ENCODE measurements at places on chromosomes 13 and 19. TPM values are rescaled to one million over a fixed set of nuclear protein-coding genes. Genes with fewer than 3 reads are reported as not detected.

DNA sequence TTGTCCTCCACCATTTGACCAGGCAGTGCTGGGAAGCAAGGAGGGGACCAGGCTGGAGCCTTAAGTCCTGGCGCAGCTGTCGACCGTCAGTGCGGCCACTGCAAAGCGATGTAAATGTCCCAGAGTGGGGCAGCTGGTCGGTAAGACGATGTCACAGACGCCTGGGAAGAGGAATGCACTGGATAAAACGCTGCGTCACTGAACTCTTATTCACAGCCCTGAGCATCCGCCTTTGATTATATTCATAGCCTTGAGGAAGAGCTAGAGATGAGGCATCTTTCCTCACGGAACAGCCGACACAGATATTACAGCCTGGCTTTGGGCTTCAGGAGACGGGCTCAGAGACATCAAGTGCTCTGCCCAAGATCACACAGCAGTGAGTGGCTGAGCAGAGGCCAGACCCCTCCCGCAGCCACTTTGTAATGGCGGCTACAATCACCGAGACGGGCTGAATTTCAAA is 17.6 kb upstream of the TUBGCP3 start:
- DNase-seq = no peak

- DNase-seq = peak; percentile 89
Observed at GRCh38 chr13:30616927-30617314, 799 bp upstream of the USPL1 start.

DNA sequence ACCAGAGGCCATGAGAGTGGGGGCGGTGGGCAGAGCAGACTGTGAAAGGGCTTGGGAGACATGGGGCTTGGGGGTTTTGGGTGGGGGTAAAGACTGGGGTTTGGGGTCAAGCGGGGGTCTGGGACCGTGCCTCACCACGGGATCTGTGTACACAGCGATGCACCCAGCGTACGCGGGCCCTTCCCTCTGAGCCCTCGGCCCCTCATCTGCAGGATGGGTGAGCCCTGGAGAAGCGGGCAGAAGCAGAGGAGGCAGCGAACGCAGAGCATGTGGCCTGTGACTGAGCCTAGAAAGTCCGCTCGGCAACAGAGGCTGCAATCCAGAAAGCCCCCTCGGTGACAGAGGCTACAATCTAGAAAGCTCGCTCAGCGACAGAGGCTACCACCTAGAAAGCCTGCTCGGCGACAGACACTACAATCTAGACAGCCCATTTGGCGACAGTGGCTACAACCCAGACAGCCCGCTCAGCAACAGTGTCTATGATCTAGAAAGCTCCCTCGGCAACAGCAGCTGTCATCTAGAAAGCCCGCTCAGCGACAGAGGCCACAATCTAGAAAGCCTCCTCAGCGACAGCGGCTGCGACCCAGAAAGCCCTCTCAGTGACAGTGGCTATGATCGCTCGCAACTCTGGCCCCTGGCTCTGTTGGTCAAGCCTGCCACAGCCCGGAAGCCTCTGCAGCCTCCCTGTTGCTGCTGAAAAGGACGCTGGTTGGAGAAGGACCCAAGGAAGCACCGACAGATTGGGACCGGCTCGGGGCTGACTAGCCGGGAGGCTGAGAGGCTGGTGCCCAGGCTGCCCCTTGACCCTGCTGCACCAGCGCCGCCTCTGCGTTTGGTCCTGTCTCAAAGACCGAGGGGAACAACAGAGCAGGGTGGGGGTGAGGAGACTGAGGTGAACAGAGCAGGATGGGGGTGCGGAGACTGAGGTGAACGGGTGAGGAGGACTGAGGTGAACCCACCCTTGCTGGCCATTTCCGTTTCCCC is 68.6 kb downstream of the SPACA7 start:
- DNase-seq = no peak

ZNF816 gene
- 11.9 TPM for polyA plus RNA-seq

DNA sequence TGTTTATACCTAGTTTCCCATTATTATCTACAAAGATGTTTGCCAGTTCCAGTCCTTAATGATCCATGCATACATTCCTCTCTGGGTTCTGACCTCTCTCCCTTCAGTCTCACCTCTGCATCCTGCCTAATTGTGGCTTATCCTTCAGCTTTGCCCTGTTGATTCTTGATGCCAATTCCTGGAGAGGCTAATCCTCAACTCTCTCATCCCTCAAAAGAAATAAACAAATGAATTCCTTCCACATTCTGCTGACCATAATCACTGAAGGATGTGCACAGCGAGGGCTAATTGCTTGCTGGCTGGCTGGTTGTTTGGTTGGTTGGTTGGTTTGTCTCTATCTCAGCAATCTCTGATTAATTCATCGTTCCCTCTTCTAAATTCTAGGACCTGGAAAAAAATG is 113.8 kb downstream of the IRS2 start:
- no peak for DNase-seq

DNA sequence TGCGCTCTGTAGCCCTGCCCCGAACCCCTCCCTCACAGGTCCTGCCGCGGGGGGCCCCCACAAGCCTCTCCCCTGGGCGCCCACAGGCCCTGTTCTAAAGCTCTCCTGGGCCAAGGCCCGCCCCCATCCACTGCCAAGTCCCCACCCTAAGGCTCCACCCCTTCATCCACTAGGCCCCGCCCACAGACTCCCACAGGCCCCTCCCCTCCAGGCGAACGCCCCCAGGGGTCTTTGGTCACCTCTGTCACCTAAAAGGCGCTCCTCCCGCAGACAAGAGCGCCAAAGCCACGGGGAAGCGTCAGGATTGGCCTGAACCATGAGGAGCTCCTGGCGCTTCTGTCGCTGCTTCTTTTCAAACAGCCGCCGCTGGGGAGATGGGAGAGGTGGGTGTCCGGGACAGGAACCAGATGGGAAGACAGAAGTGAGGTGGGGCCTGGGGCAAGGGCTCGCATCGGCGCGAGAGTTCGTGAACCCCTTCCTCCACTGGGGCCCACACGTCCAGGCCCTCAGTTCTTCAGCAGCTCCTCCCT is 2.3 kb downstream of the TULP2 start:
- DNase-seq = no peak

DNA sequence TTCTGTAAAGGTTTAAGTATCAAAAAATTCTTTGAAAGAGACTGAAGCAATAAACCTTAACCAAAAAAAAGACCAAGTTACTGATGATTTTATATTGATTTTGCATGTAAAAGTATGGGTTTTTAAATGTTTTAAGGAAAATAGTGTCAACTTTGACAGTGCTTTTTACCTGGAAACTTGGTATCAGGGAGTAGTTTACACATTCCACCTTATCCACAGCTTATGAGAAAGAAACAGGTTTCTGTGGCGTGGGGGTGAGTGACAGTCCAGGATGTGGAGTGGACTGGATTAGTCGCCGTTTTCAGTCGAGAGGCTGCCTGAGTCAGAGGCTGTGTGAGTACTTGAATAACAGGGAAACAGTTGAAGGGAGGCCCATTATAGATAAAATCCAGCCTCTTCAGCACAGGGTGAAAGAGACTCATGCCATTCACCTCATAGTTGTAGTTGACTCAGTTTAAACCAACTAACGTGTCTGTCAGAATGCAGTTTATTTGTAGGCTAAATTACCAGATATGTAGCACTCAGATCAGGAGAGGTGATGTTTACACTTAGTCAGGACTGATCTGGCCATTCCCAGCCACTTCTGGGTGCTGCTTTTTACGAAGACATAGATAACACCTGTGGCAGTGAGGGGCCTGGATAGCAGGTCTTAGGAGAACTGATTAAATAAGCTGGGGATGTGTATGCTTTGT is 595 bp upstream of the GPR183 start:
- no peak for DNase-seq

ZNF614 gene
- polyA plus RNA-seq = 19.1 TPM

DNA sequence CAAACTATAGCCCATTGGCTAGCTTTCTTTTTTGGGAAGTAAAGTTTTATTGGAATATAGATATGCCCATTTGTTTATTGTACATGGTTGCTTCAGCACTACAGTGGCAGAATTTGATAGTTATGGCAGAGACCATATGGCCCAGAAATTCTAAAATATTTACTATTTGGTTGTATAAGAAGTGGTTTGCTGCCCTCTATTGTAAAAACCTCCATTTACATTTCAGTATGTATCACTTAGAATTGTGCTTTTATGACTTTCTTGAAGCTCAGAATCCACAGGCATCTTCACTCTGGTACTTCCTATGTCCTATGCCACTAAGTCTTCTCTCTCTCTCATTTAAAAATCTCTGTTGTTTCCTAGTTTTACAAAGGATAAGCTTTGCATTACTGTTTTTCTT is 37.7 kb downstream of the DLEU7 start:
- DNase-seq = no peak

DNA sequence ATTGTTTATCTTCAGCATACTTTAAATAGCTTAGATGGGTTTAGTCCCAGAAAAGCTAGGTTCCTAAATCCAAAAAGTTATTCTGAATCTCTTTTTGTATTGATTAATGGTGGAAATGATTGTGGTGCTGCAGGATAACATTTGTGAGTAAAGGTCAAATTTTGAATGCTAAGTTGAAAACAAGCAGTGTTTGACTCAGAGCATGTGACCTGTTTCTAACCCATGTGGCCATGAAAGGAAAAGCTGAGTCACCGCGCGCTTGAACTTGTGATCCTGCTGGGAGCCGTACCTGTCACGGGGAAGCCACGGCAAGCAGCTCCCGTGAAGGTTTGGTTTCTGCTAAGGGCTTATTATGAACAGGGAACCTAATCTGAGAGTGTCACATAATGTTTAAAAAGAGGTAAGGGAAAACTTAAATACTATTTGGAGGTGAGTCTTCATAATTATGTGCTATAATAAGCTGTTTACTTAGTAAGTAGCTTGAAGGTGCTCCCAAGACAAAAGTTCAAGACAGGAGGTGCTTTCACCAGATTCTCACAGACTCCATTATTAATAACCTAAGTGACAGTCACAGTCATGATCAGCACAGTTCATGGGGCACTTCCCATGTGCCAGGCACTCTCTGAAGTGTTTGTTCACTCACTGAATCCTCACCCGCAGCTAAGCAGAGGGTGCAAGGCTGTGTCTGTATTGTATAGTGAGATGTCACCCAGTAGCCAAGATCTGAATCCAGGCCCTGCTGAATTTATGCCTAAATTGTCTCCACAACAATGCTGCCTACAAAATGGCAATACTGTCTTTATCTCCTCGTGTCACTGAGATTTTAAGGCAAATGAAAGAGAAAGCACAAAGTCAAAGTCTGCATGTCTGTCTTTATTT is 286.5 kb downstream of the MYO16 start:
- no peak for DNase-seq

- DNase-seq = no peak
Observed at GRCh38 chr13:35225582-35225981, 250.9 kb downstream of the MAB21L1 start.

GRCh38 chr19:36097036-36097435 is 13.9 kb upstream of the OVOL3 start:
- no peak for DNase-seq

DNA sequence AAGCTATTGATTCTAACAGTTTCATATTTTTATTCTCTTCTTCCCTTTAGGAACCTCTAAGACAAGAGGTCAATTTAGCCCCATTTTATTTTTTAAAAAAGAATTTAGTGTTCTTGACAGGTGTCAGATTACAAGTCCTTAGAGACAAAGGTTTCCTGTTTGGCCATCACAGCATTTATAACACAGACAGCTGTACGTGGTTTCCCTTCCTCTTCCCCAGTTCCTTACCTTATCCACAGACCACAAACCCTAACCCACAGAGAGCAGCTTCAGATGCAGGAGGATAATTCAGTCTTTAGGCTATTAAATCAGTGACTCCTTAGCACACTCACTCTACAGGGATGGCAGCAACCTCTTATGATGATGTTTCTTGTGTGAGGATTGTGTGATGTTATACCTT is 1210.1 kb downstream of the DIAPH3 start:
- no peak for DNase-seq

GRCh38 chr19:40933025-40933424 is 51.0 kb upstream of the CYP2A7 start:
- DNase-seq = no peak

ZNF709 gene
- 8.7 TPM for polyA plus RNA-seq

DNA sequence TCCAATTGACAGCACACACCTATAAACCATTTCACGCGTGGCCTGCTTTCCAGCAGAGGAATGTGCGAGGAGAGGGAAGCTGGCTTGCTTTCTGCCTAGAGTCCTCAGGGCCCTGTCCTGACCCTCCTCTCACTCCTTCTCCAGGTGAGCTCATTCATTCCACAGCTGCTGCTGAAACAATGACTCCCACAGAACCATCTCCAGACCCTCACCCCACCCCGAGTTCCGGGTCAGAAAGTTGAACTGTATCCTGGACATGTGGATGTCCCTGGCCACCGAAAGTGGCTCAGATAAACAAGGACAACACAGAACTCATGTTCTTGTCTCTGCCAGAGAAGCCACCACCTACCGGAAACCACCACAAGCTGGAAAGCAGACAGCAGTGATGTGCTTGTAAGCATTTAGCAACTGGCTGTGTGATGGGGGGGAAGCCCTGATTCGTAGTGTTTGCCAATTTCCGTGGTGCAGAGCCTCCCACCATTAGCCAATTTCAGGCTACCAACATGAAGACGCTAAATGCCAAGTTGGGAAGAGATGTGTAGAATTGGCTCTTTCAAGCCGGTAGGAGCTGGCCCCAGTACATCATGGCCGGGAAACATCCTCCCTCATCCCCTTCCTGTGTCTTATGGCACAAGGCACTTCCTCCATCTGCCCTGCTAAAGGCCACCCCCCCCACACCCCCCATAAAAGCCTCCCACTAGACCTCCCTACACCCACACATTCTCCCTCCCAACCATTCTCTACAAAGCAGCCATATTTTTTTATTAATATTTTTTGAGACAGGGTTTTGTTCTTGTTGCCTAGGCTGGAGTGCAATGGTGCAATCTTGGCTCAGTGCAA is 5.0 kb downstream of the SYCE2 start:
- no peak for DNase-seq

- DNase-seq = no peak
Observed at GRCh38 chr13:35889560-35889959, 241.6 kb downstream of the DCLK1 start.

DNA sequence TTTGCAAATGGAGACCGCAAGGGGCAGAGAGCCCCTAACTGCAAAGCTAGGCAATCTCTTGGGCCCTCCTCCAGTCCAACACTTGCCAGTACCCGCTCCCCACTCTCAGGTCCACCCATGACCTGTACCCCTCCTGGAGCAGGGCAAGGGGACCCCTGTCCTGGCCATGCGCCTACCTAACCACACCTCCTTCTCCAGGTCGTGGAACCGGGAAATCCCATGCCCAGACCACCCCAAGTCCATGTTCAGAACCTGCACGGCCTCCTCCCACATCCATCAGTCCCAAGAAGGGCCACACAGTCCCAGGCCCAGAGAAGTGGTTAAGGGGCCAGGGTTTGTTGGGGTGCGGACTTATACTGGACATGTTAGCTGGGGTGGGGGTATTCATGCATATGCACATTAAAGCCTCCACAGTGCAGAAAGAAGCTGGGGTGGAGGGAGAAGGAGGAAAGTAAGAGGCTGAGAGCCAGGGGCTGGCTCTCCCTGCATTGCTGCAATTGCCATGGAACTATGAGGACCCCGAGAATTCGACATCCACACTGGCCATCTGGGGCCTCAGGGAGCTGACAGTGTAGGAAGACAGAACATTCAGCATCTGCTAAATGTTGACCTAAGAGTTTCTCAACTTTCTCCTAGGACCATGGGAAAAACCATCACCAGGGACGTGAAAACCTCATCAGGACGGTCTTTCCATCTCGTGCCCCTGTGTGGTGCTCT is 39.0 kb downstream of the HSPH1 start:
- no peak for DNase-seq

Measured in left renal cortex interstitium (tissue), 4 donors.